ENCODE measurements at places on chromosomes 1 and 21. TPM values are rescaled to one million over a fixed set of nuclear protein-coding genes. Genes with fewer than 3 reads are reported as not detected.
A peak's percentile ranks its signal among the peaks of the same experiment; 100 is the strongest.

DNA sequence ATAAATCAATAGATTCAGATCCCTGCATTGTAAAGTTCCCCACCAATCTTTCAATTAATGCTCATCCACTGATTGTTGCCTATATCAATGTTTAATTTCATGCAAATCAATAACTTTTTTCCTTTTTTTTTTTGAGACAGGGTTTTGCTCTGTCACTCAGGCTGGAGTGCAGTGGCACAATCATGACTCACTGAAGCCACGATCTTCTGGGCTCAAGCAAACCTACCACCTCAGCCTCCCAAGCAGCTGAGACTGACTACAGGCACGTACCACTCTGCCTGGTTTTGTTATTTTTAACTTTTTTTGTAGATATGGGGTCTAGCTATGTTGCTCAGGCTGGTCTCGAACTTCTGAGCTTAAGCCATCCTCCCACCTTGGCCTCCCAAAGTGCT is 25.7 kb downstream of the DIO1 start:
- no peaks in the 10 kb centered on the region for H3K27me3 ChIP-seq
- no peak overlapping the region for H3K4me3 ChIP-seq
- peaks cover 28% of the 10 kb centered on the region for H3K4me1 ChIP-seq
- H3K36me3 ChIP-seq = peaks cover 12% of the 10 kb centered on the region

- no peak for DNase-seq
- H3K4me3 ChIP-seq = no peak overlapping the region
- H3K27me3 ChIP-seq = no peaks in the 10 kb centered on the region
- no peaks in the 10 kb centered on the region for H3K36me3 ChIP-seq
Measured at GRCh38 chr1:7664147-7664892, 106.8 kb upstream of the VAMP3 start.

GCSAML gene
- 0.09 TPM for total RNA-seq

- H3K4me3 ChIP-seq = no peak overlapping the region
- H3K27me3 ChIP-seq = peaks cover 23% of the 10 kb centered on the region
- no peak overlapping the region for H3K27ac ChIP-seq
Measured at GRCh38 chr1:44467566-44467965, 62.5 kb downstream of the RNF220 start.

GRCh38 chr1:161763522-161764098 is 2.5 kb upstream of the ATF6 start:
- H3K36me3 ChIP-seq = peaks cover 12% of the 10 kb centered on the region
- peaks cover 41% of the 10 kb centered on the region for H3K4me1 ChIP-seq
- peak overlapping the region; percentile 44 for H3K4me3 ChIP-seq
- no peaks in the 10 kb centered on the region for H3K27me3 ChIP-seq
- peak; percentile 65 for DNase-seq

DNA sequence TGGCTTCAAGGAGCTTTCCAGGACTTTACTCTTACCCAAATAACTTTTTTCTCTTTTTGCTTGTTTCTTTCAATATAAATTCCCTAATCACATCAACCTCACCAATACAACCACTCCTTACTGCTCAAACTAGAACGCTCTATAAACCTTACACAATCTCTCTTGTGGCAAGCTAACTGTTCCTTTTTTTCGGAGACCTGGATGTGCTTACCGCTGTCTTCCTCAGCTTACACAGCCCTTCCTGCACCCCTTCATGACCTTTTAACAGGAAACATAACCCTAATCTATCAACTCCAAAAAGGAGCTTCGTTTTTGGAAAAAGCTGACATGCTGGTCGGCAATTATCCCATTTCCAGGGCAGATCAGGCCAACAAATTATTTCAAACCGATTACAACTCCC is 24.1 kb upstream of the SLC2A5 start:
- no peaks in the 10 kb centered on the region for H3K36me3 ChIP-seq
- DNase-seq = no peak
- H3K27ac ChIP-seq = no peak overlapping the region
- H3K4me3 ChIP-seq = no peak overlapping the region
- peaks cover 6% of the 10 kb centered on the region for H3K27me3 ChIP-seq

- H3K36me3 ChIP-seq = no peaks in the 10 kb centered on the region
- H3K27ac ChIP-seq = no peak overlapping the region
- H3K4me3 ChIP-seq = no peak overlapping the region
- no peak for DNase-seq
Measured at GRCh38 chr1:32868085-32868484, 2.6 kb downstream of the FNDC5 start.

GRCh38 chr1:168386492-168386891 is 105.8 kb downstream of the TBX19 start:
- no peak for DNase-seq
- H3K36me3 ChIP-seq = no peaks in the 10 kb centered on the region
- peaks cover 18% of the 10 kb centered on the region for H3K4me1 ChIP-seq
- H3K27me3 ChIP-seq = peaks cover 3% of the 10 kb centered on the region
- no peak overlapping the region for H3K27ac ChIP-seq

EPS8L3 gene
- total RNA-seq = not detected

IFI16 gene
- total RNA-seq = 308 TPM

DNA sequence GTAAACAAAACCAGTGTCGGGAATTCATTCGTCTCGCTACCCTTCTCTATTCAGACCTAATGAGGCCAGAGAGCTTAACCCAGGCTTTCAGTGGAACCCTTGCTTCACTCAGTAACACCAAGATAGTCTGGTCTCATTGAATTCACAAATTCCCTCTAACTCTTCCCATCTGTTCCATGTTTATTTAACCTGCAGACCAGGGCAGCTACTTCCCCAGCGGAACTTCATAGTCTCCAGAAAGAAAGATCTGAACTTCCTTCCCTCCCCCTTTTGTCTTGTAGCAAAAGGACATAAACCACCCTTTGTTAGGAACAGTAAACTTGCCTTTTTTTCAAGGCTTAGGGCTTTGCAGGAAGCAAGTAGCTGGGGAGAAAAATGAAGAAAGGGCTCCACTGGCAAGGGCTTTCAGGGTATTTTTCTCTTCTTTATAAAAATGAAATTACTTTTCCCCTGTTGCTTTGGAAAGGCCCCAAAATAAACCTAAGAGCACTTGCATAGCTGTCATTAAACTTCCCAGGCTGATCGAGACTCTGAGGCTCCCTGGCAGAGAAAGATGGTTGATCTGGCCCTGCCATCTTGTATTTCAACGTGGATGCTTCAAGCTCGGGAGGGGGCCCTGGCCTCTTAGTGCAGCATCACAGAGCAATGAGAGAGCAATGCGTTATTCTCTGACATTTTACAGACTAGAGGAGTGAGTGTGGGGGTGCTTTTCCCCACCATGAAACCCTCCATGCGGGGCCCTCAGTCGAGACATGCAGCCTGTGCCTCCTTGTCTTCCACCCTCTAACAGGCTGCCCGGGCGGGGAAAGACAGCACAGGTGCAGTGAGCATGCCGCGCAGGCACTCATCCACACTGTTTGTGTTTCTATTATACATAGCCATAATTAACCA is 30.0 kb downstream of the MIS18A start:
- no peak overlapping the region for H3K27ac ChIP-seq
- DNase-seq = no peak
- H3K36me3 ChIP-seq = no peaks in the 10 kb centered on the region
- H3K4me3 ChIP-seq = no peak overlapping the region
- H3K4me1 ChIP-seq = no peaks in the 10 kb centered on the region

MMP23B gene
- 1.2 TPM for total RNA-seq

DNA sequence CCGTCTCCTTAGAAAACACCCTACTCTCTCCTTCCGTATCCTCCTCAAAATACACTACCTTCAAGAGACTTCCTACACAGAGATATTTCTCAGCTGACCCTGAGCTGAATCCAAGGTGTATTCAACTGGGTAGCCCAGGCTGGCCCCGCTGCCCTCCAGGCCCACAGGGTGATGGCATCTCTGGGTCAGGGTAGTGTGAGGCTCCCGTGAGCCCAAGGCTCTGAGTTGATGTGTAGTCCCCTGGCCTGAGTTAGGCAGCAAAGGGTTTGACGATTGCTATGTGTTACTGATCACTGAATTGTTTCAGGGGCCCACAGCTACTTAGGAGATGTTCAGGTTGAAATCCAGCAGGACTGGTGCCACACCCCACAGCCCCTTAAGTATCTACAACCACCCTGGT is 6.7 kb downstream of the INAVA start:
- no peak for DNase-seq
- H3K27me3 ChIP-seq = peaks cover 22% of the 10 kb centered on the region
- no peaks in the 10 kb centered on the region for H3K36me3 ChIP-seq
- no peak overlapping the region for H3K27ac ChIP-seq
- H3K4me1 ChIP-seq = peaks cover 8% of the 10 kb centered on the region

- H3K36me3 ChIP-seq = no peaks in the 10 kb centered on the region
- no peak for DNase-seq
- H3K4me3 ChIP-seq = no peak overlapping the region
- no peak overlapping the region for H3K27ac ChIP-seq
- peaks cover 3% of the 10 kb centered on the region for H3K27me3 ChIP-seq
Measured at GRCh38 chr1:245463392-245464165, 308.8 kb downstream of the KIF26B start.

DNA sequence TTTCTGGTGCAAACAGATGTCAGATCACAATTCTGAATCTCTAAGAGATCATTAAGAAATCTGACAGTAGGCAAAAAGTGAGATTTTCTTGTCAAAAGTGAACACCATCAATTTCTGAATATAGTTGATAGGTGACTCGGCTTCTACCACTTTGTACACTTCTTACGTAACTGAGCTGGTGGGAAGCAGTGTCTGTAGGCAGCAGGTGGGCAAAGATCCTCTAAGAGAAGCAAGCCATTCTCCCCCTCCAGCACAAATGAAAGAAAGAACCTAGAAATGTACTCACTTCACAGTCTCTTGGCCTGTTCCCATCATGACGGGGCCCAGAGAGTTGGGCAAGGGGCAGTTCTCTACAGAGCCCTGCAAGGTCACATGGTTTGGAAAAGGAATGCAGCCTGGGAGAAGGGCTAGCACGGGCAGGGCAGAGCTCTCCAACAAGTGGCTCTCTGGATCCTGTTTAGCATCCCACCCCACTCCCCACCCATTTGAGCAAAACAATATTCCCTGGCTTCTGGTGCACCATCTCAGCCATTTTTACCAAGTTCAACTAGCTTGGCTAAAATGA is 412.6 kb downstream of the LTN1 start:
- H3K4me3 ChIP-seq = no peak overlapping the region
- H3K4me1 ChIP-seq = no peaks in the 10 kb centered on the region
- H3K27ac ChIP-seq = no peak overlapping the region
- H3K27me3 ChIP-seq = no peaks in the 10 kb centered on the region
- DNase-seq = no peak

- DNase-seq = peak; percentile 55
- peaks cover 28% of the 10 kb centered on the region for H3K36me3 ChIP-seq
- peaks cover 15% of the 10 kb centered on the region for H3K4me1 ChIP-seq
- peak overlapping the region; percentile 93 for H3K27ac ChIP-seq
- peak overlapping the region; percentile 90 for H3K4me3 ChIP-seq
Measured at GRCh38 chr1:53328541-53329499, 950 bp upstream of the LRP8 start.

DNA sequence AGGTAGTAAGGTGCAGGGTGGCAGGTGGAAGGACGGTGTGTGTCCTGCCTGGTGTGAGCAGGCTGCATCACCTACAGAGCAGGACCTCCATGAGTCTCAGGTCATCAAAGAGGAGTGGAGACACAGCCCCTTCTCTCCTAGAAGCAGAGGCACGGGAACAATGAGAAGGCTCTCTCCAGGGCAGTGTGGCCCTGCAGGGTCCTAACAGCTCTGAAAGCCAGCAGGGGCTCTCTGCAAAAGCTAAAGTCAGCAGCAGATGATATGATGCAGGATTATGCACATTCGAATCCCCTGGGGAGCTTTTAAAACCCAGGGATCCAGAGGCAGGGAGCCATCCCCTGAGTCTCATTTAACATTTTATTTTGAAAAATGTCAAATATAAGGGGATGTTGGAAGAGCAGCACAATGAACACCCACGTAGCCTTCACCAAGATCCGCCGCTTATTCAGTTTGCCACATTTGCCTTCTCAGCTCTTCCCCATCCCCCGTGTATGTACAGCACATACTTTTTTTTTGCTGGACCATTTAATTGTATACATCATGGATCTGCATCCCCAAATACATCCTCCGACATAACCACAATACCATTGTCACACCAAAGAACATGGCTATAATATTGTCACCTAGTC is 88.1 kb downstream of the CNIH3 start:
- H3K36me3 ChIP-seq = no peaks in the 10 kb centered on the region
- no peak overlapping the region for H3K4me3 ChIP-seq
- peaks cover 10% of the 10 kb centered on the region for H3K4me1 ChIP-seq
- H3K27me3 ChIP-seq = no peaks in the 10 kb centered on the region
- no peak for DNase-seq
- H3K27ac ChIP-seq = no peak overlapping the region

DNA sequence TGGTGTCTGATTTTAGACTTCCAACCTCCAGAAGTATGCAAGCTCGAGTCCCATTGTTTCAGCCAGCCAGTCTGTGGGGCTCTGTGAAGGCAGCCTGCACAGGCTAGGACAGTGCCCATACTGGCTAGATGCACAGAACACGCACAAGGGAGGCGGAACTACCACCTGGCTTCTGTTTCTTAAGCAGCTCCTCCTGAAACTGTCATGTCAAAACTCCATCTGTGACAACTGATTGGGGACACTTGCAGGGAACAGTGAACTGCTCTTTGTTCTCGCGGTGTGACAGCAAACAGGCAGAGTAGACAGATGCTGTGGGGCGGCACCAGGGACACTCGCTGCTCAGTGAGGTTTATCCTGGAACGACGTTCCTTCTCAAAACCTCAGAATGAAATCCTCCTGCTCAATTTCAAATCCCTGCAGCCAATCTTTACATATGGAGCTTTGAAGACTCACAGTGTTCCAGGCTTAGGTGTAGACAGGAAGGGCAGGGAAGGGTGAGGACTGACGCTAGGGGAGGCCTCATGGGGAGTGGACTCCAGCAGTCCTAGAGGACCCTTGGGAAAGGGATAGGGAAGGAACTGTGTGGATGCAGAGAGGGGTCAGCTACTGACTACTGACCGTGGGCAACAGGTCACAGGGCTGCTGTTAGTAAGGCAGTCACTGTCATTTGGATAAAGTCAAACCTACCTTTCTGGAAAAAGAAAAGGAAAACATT is 73.8 kb downstream of the ERG start:
- H3K4me1 ChIP-seq = no peaks in the 10 kb centered on the region
- H3K4me3 ChIP-seq = no peak overlapping the region
- no peak overlapping the region for H3K27ac ChIP-seq
- no peaks in the 10 kb centered on the region for H3K36me3 ChIP-seq
- DNase-seq = no peak
- H3K27me3 ChIP-seq = no peaks in the 10 kb centered on the region

NCAM2 gene
- not detected for total RNA-seq

- H3K36me3 ChIP-seq = no peaks in the 10 kb centered on the region
- H3K27me3 ChIP-seq = no peaks in the 10 kb centered on the region
- H3K4me1 ChIP-seq = peaks cover 9% of the 10 kb centered on the region
- H3K4me3 ChIP-seq = no peak overlapping the region
- no peak for DNase-seq
- no peak overlapping the region for H3K27ac ChIP-seq
Measured at GRCh38 chr21:42102076-42102475, 31.0 kb downstream of the UMODL1 start.

GRCh38 chr21:40425981-40426380 is 421.0 kb downstream of the DSCAM start:
- no peak overlapping the region for H3K27ac ChIP-seq
- no peaks in the 10 kb centered on the region for H3K36me3 ChIP-seq
- DNase-seq = no peak
- H3K4me3 ChIP-seq = no peak overlapping the region

GRCh38 chr1:235553112-235553551 is 48.9 kb upstream of the B3GALNT2 start:
- H3K27ac ChIP-seq = no peak overlapping the region
- no peak overlapping the region for H3K4me3 ChIP-seq
- H3K36me3 ChIP-seq = no peaks in the 10 kb centered on the region
- H3K4me1 ChIP-seq = no peaks in the 10 kb centered on the region

All from activated CD4-positive, alpha-beta T cell treated with anti-CD3 and anti-CD28 coated beads for 36 hours (primary cell).